ENCODE measurements at places on chromosomes 1 and 21.

DNA sequence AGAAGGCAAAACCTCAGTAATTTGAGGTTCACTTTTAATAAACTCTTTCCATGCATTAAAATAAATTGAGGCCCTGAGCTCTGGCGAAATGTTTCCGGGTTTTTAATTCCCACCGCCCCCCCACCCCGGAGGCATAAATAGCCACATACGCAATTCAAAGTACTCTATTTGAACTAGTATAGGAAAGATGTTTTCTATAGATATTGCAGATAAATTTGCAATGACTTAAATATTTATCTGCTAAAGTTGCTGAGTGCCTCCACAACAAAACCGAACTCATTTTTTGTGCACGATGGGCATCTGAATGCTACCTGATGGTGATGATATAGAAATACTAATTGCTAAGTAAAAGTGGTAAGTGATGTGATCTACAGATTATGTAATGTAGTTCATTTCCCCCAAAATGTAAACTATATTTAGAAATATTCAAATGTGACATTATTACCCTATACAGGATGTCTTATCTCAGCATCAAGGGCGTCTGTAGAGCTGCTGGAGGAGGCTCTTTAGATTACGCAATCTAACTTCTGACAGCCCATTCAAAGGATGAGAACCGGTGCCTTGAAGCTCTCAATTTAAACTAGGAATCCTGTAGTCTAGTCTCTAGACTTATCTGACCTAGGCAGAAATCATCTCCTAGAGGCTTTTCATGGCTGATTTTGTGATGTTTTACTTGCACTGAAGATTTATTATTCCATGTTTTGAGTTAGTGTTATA is 8.5 kb downstream of the IRF2BP2 start:
- no peak for DNase-seq

- no peak for DNase-seq
Measured at GRCh38 chr1:172342584-172343239, 77.8 kb upstream of the C1orf105 start.

- no peak for DNase-seq
Measured at GRCh38 chr1:240802271-240802670, 190.3 kb upstream of the GREM2 start.

DNA sequence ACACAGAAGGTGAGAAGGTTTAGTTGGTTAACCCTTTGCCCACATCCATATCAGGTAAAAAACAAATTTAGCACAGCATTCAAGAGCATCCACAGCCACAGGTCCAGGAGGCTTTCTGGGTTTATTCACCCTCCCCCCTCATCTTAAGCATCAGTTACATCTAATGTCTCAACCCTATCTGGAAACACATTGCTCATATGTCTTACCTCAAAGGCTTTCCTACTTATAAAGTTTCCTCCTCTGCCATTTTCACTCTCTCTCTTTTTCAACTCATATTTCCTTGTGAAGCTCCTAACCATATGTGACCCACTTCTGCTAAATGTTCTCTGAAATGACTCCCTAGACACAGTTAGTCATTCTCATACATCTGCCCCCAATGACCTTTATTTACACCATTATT is 47.9 kb upstream of the RUNX1 start:
- DNase-seq: no peak

DNA sequence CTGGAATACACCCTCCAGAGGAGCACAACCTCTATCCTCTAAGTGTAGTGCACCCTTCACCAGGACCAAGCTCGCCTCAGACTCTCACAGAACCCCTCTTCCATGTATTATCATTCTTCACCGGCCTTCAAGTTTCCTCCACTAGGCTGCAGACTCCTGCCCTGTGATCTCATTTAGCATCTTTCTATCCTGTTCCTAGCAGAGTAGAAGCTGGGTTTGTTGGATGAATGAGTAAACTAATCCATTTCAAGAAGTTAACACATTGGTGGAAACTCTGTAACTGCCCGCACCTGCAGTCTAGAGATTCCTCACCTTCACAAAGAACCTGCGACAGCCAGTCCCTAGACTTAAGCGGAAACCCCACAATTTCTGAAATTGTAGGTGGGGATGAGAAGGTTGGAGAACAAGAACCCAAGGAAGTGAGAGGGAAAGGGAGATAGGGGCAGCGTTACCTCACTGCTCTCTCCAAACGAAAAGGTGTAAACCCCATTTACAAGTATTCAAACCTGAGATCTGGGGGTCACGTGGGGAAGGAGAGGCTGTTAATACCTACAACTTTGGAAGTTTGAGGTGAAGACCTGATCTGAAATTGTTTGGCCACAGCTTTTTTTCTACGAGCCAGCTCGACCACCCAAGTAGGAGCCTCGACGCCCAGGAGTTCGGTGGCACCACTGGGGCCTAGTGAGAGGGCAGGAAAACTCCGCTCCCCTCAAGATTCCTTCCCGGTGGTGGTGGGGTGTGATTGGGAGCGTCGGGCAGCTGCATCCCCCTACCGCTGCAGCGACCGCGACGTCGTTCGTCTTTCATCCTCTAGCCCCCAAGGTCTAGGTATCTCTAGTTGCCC is 1.2 kb downstream of the PTPN14 start:
- DNase-seq: no peak

- DNase-seq: no peak
Measured at GRCh38 chr1:67274623-67275325, 32.9 kb upstream of the IL12RB2 start.

DNA sequence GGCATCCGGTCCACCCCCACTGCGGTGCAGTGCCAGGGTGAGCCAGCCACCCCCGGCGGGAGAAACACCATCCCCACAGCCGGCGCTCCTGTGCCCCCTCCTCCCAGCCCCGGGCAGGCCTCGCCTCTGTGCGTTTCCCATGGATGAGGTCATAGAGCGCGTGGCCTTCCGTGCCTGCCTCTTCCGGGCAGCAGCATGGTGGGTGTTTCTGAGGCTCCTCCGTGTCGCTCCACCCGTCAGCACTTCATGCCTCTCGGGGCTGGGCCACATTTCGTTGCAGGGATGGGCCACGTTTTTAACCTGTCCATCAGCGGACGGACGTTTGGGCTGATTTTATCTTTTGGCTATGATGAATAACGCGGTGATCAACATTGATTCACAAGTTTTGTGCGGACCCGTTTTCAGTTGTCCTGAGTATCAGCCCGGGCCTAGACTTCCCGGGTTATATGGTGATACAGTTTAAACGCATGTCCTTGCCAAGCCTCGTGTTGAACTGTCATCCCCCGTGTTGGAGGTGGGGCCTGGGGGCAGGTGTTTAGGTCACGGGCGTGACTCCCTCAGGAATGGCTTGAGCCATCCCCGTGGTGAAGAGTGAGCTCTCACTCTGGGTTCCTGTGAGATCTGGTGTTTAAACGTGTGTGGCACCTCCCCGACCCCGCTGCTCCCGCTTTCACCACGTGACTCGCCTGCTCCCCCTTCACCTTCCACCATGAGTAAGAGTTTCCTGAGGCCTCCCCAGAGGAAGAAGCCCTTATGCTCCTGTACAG is 64.8 kb downstream of the SLX9 start:
- no peak for DNase-seq

GRCh38 chr1:37628026-37628556 is 6.6 kb downstream of the RSPO1 start:
- DNase-seq: no peak

- no peak for DNase-seq
Measured at GRCh38 chr1:91282695-91283420, 121.8 kb downstream of the HFM1 start.

DNA sequence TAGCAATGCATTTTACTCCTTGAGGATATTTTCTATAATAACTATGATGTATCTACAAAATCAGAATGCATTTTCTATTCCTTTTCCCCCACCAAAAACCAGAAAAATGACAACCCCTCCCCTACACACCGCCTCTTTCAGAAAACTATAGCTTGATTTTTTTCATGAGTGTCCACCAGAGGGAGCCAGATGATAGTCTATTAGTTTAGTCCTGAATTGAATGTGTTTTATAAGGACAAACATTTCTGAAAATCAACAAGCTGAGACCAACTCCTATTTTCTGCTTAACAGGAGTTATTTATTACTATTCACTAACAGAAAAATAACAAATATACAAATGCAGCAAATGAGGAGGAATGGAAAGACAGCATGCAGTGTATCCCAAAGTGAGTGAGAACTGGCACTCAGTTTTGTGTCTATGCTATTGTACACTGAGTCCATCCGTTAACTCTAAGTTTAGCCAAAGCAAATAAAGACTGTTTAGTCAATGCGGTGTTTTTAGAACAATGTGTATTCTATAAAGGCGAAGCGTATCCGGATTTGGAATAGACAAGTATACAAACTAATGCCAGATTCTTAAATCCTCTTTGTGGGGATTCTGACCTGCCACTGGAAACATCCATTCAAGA is 182.6 kb downstream of the VAV3 start:
- DNase-seq: no peak

DNA sequence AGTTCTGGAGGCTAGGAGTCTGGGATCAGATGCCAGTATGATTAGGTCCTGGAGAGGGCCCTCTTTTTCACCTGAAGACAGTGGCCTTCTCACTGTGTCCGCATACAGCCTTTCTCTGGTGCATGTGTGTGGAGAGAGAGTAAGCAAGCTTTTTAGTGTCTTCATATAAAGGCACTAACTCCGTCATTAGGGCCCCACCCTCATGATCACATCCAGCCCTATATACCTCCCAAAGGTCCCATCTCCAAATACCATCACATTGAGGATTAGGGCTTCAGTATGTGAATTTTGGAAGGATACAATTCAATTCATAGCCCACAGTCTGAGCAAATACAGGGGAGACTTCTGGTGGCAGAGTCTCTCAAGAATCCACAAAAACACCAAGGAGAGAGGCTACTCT is 176.6 kb downstream of the BACH1 start:
- DNase-seq: no peak

DNA sequence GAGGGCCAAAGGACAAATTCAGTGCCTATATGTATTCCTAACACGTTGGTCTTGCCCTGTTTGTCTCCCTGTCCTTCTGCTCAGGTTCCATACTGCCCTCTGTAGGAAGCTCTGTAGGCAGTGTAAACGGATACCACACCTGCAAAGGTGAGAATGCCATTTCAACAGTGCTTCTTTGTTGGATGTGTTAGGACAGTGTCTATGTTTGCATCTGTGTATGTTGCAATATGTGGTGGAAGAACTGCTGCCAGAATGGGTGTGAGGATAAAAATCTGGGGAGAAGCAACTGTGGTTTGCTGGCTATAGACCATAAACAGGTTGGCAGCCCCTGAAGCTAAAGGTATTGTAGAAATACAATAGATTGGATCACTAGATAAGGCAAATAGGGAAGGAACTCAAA is 113.1 kb upstream of the BMP8A start:
- no peak for DNase-seq

DNA sequence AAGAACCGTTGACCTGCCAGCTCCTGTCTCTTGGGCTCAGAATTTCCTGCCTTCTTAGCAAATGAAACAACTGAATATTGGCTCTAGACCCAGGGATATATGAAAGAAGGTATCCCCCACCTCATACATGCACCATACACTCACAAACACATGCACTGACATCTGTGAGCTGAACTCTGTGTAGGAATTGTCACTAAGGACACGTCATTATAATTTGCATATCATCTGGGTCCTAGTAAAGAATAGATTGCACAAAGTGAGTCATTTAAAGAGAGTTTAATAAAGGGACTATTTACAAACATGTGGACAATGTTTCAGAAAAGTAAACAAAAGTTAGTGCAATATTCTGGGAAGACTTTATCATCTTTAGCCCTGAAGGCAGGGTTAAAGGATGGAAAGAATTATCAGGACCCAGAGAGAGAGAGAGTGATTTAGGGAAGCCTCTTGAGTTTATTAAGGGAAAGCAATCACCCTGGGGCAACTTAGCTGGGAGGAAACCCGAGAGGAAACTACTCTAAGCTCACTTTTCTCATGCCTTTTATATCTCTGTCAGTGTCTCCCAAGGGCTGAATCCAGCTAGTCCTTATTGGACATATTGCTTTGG is 74.1 kb upstream of the PLA2G4A start:
- no peak for DNase-seq

GRCh38 chr1:200640963-200641401 is 20.4 kb upstream of the KIF14 start:
- DNase-seq: no peak

GRCh38 chr1:91725989-91726721 is 159.8 kb downstream of the TGFBR3 start:
- no peak for DNase-seq

GRCh38 chr1:56872597-56872996 is 18.0 kb downstream of the C8A start:
- no peak for DNase-seq

- no peak for DNase-seq
Measured at GRCh38 chr21:29643289-29643688, 296.5 kb downstream of the GRIK1 start.

DNA sequence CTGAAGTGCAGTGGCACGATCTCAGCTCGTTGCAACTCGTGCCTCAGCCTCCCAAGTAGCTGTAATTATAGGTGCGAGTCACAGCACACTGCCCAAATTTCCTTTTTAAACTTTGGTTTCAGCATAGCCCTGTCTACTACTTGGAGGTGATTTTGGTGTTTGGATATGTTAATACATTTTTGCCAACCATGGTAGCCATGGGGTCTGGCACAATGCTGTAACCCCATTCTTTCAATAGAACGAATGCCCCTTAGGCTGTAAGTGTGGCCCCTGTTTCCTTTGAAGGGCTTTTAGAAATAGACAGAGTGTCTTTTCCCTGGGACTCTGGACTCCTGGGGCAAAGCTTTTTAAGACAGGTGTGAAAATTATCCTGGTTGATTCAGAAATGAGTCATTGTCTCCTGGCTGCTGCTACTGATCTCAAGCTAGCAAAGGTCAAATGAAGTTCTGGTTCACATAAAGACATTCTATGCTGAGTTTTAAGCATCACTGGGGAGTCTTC is 141.1 kb upstream of the RUNX1 start:
- no peak for DNase-seq

DNA sequence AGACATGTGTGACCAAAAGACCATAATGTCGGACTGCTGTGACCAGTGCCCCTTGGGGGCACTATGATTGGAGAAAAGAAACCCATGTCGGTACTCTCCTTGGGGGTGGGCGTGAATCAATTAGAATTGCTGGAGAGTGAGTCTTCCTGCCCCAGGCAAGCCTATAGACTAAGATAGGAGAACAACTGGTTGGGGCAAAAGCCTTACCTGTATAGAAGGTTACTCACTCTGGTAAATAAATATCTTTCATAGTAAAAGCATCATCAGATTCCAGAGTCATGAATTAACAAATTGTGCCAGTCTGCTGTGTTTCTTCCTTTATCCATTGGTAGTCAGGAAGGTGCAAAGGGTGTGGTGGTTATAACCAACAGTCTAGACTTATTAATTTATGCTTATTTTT is 2.9 kb upstream of the PTGFRN start:
- DNase-seq: no peak

All from occipital lobe (tissue), 3 donors.